ENCODE measurements at places on chromosomes 2 and 18.

DNA sequence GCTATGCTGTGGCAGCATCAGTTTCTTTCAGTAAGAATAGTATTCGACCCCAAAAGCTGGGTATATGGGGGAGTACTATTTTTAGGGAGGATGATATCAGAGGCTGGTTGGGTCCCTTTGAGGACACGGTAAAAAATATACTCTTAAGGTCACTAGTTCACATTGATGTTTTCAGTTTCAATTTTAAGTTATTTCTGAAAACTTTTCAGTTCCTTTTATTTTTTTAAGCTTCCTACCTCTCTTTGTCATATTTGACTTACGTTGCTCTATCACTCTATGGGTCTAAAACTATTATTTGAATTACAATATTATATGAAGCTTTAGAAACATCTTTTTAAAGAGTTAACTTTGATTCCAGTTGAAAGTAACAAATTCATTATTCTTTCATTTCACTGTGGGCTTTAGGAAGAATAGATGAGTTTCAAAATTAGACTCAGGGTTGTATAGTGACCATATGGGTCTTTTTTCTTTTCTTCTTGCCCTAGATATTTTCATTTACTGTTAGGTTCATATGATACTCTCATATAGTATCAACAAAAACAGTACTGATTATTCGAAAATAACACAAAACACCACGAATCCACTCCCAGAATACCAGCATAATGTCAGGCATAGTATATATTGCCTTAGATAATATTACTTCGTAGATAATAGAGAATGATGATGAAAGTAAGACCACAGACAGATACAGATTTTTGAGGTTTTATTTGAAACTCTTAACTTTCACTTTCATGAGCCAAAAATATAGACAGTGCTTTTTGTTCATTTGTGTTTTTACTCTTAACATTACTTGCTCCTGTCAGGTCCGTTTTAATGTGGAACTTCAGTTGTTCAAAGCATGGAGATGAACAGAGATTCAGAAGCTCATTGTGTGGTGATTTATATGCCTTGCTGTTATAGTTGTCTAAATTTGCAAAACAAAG, 9.8 kb downstream of the RMDN2 start:
- DNase-seq: peak; percentile 79

- DNase-seq: no peak
Measured at GRCh38 chr2:26169681-26170414, 3.0 kb upstream of the GAREM2 start.

GRCh38 chr18:68721681-68722583, 7.0 kb upstream of the TMX3 start:
- DNase-seq: peak; percentile 72

- DNase-seq: no peak
Measured at GRCh38 chr2:166651991-166652390, 157.9 kb upstream of the SCN7A start.

GRCh38 chr2:86697551-86698104, 22.5 kb upstream of the RMND5A start:
- DNase-seq: peak; percentile 52

- no peak for DNase-seq
Measured at GRCh38 chr2:216300906-216301305, 71.4 kb downstream of the MARCHF4 start.

GRCh38 chr2:171389325-171389724, 44.5 kb downstream of the METTL8 start:
- no peak for DNase-seq

- DNase-seq: no peak
Measured at GRCh38 chr2:38190542-38191218, 114.7 kb upstream of the CYP1B1 start.

DNA sequence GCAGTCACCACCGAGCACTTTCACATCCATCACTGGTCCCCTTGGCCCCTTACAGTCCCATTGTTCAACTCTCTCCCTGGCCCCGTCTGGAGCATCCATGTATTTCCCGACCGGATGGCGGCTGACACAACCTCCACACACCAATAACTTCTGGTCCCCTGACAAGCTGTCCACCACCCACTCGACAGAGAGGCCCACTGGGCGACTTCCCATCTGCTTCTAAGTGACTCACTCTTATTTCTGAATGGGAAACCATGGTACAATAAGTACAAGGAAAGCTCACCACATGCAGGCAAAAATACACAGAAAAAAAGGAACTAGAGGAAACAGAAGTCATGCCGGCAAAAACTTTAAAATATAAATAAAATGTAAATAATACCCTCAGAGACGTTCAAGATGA, 82.9 kb upstream of the RAB12 start:
- DNase-seq: peak; percentile 85

GRCh38 chr2:105373344-105373781, 25.5 kb downstream of the FHL2 start:
- no peak for DNase-seq

DNA sequence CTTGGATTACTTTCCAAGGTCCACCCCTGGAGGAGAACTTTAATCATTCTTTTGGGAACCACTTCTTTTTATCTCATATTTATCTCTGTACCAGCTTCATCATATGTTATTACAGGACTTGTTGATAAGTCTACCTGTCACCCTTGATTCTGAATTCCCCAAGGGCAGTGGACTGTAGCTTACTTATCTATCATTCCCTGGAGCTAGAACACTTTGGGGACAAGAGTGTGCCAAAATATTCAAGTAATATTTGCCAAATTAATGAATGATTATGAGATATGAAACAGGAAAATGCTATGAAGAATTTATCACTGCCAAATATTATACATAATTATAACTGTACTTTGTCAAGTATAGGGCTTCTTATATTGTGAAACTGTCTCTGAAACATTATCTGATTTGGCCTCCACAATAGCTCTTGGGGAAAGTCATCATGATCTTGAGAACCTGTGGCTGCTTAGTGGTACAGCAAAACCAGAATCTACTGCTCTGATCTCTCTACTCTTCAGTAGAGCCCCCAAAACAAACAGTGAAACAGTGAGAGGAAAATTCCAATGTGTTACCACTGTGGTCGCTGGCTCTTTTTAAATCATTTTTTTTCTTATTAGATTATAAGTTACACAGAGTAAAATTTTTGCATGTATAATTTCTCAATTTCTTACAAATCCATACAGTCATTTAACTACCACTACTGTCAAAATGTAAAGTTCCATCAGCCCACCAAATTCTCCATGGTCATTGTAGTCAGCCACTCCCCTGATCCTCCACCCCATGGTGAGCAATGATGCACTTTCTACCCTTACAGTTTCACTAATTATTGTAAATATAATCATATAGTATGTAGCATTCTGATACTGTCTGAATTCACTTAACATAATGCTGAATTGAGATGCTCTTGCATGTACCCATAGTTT, 197.5 kb downstream of the PIEZO2 start:
- DNase-seq: no peak

GRCh38 chr18:43389163-43389562, 111.9 kb upstream of the SYT4 start:
- DNase-seq: no peak

DNA sequence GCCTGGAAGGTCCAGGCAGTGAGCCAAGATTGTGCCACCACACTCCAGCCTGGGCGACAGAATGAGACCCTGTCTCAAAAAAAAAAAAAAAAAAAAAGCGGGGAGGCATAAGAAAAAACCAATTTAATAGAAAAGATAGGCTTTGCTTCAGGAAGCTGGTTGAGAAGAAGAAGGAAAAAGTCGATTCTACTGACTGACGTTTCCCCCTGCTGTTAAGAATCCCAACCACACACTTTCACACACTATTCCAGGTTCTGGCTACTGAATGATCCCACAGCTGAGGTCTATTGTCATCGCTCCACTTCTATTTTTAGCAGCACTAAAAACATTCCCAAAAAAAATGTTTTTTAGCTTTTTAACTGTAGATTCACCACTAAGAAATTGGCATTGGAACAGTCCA, 6.7 kb upstream of the CHCHD5 start:
- no peak for DNase-seq

GRCh38 chr2:21676676-21677075, 552.9 kb downstream of the TDRD15 start:
- no peak for DNase-seq

DNA sequence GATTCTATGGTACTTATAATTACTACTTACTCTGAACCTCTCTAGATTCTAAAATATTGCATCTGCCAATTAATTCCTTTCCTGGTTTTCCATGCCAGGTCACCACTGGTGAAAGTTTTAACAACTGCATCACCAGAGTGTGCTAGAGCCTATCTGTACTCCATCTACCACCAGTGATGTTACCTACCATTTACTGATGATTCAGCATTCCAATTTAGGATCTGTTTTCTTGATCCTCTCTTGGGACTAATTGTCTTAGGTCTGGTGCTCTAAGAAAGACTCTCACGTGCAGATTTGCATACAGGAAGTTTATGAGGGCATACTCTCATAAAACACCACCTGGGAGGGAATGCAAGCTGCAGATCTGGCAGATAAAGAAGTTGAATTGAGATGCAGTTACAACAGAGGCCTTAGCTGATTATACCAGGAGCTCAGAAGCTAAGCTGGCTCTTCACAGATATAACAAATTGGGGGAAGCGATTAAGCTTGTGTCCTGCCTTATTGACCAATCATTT, 347.6 kb upstream of the VRK2 start:
- no peak for DNase-seq

DNA sequence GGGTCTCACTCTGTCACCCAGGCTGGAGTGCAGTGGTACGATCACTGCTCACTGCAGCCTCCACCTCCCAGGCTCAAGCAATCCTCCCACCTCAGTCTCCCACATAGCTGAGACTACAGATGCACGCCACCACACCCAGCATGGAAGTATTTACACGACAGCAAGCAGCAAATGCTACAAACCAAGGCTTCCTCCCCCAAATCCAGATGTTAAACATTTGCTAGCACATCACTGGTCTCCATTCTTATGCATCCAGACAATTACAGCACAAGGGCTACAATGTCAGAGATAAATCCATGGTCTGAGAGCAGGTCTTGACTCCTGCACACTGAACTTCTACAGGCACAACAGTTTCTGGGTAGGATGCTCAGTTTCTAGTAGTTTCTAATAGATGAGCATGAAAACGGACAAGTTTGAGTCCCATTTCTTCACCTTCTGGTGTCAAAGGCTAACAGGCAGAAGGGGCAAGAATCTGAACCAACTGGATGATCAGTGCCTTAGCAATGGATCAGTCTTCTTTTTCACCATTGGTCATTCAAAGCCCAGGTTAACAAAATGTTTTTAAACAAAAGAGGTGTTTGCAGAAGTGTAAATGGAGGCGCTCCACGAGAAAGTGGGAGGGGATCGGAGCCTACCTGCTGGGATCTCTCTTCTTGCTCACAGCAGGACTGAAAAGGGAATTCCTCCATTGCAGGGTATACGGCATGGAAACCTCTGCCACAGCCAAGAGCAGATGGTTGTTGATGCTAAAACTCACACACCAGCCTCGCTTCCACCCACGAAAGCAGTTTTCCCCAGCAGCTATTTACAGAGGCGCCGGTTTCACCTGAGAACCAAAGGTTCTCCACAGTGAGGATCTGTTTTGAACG, 135.0 kb upstream of the ARL4C start:
- no peak for DNase-seq

GRCh38 chr18:45221363-45221762, 393.9 kb upstream of the SLC14A2 start:
- DNase-seq: no peak

- no peak for DNase-seq
Measured at GRCh38 chr2:146037334-146037870, 1517.5 kb upstream of the ZEB2 start.

All from inflammatory macrophage treated with lipopolysaccharide for 4 hours (primary cell).